Nephron progenitor cell (in vitro differentiated cells): ENCODE measurements at places on chromosomes 4 and X.
A peak's percentile ranks its signal among the peaks of the same experiment; 100 is the strongest.

DNA sequence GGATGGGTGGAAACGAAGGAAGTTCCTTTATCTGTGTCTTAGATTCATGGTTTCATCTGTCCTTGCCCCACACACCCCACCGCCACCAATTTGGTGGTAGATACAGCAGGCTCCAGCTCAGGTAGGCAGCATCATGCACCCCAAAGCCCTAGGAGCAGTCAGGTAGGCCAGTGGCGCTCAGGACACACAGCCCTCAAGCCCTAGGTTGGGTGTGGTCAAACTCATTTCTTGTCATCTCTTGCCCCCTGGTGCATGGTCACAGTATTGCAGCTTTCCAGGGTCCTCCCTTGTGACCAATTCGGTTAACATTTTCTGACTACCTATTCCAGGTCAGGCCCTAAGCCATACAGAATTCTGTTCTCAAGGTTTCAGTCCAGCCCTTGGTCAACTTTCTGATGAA is 14.5 kb upstream of the PRRG3 start:
- H3K4me3 ChIP-seq, result no peak overlapping the region
- DNase-seq, result peak; percentile 74
- H3K27ac ChIP-seq, result no peak overlapping the region
- no peaks in the 10 kb centered on the region for H3K36me3 ChIP-seq
- H3K27me3 ChIP-seq, result no peaks in the 10 kb centered on the region

- peaks cover 11% of the 10 kb centered on the region for H3K27me3 ChIP-seq
- no peak overlapping the region for H3K27ac ChIP-seq
- H3K4me3 ChIP-seq, result no peak overlapping the region
- no peaks in the 10 kb centered on the region for H3K36me3 ChIP-seq
- no peak for DNase-seq
These were observed 70.5 kb upstream of the TBC1D9 start for GRCh38 chr4:140826701-140827027.

- peaks cover 33% of the 10 kb centered on the region for H3K4me1 ChIP-seq
- no peak overlapping the region for H3K27ac ChIP-seq
- no peak for DNase-seq
These were observed 936 bp upstream of the PGK1 start for GRCh38 chrX:78103001-78103622.

DNA sequence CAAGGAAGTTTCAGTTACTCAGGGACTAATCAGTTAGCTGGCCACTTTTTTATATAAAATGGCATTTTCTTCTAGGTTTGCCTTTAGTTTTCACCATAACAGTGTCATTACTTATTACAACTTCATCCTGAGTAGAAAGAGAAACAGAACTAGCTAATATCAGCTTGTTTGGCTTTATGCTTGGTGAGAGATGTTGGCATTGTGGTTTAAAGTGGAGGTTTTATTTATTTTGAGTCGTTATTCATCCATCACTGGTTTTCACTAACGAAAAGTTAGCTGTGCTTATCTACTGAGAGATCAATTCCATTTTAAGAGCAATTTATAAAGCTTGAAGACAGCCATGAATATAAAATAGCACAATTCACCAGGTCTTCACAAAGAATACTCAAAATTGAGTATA is 714.5 kb downstream of the GRID2 start:
- no peaks in the 10 kb centered on the region for H3K36me3 ChIP-seq
- no peak overlapping the region for H3K27ac ChIP-seq
- H3K4me1 ChIP-seq, result no peaks in the 10 kb centered on the region
- DNase-seq, result no peak
- H3K27me3 ChIP-seq, result no peaks in the 10 kb centered on the region

DNA sequence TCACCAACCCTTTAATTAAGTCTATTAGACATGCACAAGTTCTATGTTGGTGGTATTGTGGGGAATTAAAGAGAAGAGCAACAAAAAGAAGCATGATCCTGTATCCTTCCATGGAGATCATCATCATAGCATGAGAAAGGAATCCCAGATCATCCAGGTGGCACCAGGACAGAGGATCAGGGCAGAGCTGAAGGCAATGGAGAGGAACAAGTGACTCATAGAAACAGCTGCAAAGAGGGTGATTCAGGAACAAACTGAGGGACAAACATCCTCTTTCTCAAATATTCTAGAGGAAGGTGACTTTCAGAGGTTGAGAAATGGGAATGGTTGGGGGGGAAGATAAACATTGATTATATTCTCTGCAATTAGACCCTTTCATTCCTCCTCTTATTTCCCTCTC is 105.5 kb upstream of the OTUD4 start:
- no peak for DNase-seq
- no peaks in the 10 kb centered on the region for H3K4me1 ChIP-seq
- H3K4me3 ChIP-seq, result no peak overlapping the region
- H3K27me3 ChIP-seq, result peaks cover 7% of the 10 kb centered on the region
- no peaks in the 10 kb centered on the region for H3K36me3 ChIP-seq

GRCh38 chr4:74114234-74114633 is 15.2 kb upstream of the CXCL2 start:
- H3K4me1 ChIP-seq, result no peaks in the 10 kb centered on the region
- H3K27ac ChIP-seq, result no peak overlapping the region
- H3K27me3 ChIP-seq, result peaks cover 6% of the 10 kb centered on the region
- DNase-seq, result no peak
